ENCODE measurements at places on chromosomes 12 and 14.

DNA sequence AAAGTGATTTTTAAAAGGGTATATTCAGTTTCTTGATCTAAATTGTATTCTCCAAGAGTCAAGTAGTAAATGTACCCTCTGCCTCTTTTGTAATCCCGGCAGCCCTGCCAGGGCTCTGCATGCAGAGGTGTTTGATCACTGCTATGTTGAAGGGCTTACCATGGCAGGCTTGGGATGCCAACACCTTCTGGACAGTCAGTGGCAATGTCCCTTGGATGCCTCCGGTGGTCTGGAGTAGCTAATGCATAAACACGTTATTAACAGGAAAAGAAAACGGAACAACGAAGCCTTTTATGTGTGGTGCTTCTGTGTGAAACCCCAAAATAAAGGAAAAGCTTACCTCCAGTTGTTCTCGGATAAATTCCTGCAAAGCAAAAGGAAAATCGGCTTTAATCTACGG is 19.9 kb downstream of the EIF2B2 start:
- DNase-seq: peak; percentile 28

GRCh38 chr12:82682851-82683261 is 3.9 kb upstream of the TMTC2 start:
- no peak for DNase-seq

DNA sequence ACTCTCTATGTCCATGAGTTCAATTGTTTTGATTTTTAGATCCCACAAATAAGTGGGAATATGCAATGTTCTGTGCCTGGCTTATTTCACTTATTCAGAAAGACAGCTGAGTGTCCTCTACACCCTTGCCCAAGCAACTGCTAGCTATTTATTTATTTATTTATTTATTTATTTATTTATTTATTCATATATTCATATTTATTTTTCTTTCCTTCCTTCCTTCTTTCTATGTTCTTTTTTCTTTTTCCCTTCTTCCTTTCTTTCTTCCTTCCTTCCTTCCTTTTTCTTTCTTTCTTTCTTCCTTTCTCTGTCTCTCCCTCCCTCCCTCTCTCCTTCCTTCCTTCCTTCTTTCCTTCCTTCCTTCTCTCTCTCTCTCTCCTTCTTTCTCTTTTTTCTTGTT is 563.4 kb downstream of the BCL11B start:
- no peak for DNase-seq

DNA sequence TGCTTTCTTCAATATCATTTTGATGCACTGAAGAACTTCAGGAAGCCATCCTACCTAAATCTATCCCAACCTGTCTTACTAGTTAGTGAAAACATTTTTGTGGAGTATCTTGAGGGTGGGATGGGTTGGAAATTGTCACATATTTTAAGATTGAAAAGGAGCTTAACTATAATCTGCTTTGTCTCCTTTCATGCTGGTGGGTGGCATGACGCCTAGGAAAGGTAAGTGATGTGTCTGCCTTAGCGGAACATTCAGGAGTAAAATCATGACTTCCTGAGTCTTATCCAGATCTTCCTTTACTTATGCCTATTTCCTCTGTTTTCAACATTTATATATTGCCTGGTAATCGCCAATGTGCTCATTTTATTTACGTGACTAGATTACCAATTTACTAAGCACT is 74.1 kb downstream of the FLRT2 start:
- DNase-seq: no peak

- DNase-seq: no peak
Measured at GRCh38 chr14:75811872-75812499, 150.9 kb downstream of the TTLL5 start.

GRCh38 chr14:30569216-30569902 is 10.4 kb downstream of the G2E3 start:
- no peak for DNase-seq

DNA sequence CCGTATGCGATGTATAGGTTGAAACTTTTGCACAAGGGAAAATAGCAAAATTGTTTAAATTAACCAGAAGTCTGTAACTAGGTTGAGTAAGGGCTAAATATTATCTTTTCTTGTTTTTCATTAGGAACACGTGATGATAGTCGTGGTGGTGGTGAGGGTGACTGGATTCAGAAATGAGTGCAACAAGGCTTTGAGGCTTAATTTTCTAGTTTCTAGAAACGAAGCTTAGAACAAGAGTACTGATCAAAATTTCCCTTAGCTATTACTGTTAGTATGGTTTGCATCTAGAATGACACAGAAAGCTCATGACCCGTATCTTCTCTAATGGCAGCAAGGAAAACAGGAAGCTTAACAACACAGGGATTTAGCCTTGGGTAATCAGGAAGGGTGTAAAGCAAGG is 7.0 kb downstream of the SLIRP start:
- no peak for DNase-seq

GRCh38 chr12:65670775-65671174 is 153.5 kb upstream of the HMGA2 start:
- DNase-seq: no peak

- DNase-seq: no peak
Measured at GRCh38 chr14:56221382-56222128, 103.3 kb downstream of the PELI2 start.

DNA sequence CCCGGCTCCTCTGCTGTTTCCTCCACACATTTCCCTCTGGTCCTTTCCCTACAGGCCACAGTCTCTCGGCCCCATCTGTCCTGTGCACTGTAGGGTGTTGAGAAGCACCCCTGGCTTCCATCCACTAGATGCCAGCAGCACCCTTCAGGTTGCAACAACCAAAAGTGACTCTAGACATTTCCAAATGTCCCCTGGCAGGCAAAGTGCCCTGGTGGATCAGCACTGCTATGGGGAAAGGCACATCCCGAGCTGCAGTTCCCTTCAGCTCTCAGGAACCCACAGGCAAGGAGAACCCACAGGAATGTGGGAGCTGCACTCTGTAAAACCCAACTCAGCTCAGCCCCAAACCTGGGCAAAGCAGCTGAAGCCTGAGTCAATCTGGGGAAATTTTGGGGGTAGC is 77.0 kb downstream of the RBM19 start:
- no peak for DNase-seq

- DNase-seq: no peak
Measured at GRCh38 chr12:78431931-78432330, 432.6 kb upstream of the SYT1 start.

- peak; percentile 88 for DNase-seq
Measured at GRCh38 chr12:54398995-54399793, 14.7 kb upstream of the ZNF385A start.

DNA sequence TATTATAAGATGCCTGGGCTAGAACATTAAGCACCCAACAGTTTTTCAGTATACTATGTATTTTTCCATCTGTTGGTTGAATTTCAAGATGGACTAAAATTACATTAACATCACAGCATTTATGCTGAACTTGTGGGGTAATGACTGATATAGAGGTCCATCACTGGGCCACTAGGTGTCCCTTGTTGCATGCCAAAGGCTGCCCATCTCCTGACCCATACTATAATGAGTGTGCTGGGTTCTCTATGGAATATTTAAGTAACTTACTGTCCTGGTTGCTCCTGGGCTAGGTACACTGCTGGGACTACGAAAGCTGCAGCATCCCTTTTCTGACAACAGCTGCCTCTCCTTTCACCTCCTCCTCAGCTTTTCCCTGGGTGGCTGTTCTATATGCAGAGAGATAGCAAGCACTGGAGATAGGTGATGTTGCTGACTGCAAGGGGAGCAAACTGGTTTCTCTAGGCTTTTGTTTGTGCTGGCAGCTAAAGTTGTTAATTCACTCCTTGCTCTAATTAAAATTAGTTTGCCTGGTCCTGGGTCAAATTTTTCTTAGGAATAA is 138.6 kb upstream of the TRHDE start:
- DNase-seq: no peak

- no peak for DNase-seq
Measured at GRCh38 chr12:69007101-69007854, 74.3 kb upstream of the CPM start.

GRCh38 chr14:100981809-100982208 is 78.3 kb upstream of the RTL1 start:
- DNase-seq: no peak

DNA sequence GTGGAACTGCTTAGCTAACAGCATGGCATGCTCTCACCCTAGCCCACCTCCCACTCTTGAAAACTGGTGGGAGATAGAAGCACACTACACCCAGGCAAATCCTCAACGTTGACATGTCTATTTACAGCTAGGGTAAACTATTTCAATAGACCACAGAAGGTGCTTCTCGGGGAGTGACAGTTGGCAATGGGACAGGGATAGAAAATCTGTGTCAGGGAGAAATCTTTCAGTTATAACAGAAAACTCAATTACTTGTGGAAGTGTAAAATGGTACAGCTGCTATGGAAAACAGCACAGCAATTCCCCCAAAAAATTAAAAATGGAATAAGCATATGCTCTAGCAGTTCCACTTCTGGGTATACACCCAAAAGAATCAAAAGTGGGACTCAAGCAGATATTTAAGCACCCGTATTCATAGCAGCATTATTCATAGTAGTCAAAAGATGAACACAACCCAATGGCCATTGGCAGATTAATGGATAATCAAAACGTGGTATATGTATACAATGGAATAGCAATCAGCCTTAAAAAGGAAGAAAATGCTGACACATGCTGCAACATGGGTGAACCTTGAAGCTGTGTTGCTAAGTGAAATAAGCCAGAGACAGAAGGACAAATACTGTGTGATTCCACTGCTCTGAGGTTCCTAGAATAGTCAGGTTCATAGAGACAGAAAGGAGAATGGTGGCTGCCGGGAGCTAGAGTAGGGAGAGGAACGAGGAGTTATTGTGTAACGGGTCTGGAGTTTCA is 92.5 kb downstream of the STAB2 start:
- no peak for DNase-seq

- DNase-seq: no peak
Measured at GRCh38 chr12:75702477-75703093, 191.2 kb upstream of the KRR1 start.

- DNase-seq: peak; percentile 55
Measured at GRCh38 chr14:75234173-75235115, 44.2 kb upstream of the FOS start.

DNA sequence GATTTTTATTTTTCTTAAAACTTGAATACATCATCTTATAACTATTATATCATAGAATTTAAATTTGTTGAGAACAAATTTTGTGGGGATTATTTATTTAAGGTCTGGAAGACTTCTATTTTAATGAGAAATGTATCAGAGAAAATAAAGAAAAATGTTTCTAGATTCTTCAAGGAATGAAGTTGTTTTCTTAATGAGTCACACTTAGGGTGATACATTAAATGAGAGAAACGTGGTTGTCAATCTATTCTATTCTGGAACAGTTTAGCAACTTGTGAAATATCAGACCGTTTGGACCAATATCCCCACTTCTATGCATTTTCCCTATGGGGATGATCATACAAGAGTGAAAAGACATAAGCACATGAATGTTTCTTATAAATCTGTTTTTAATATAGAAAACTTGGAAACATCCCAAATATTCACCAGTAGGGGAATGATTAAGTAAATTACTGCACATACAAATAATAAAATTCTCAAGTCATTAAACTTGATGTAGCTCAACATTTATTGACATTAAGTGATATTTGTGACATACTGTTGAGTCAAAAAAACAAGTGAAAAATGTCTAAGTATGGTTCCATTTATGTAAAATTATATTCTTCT is 88.5 kb downstream of the E2F7 start:
- no peak for DNase-seq

GRCh38 chr12:75977952-75978671 is 53.5 kb downstream of the PHLDA1 start:
- peak; percentile 80 for DNase-seq

DNA sequence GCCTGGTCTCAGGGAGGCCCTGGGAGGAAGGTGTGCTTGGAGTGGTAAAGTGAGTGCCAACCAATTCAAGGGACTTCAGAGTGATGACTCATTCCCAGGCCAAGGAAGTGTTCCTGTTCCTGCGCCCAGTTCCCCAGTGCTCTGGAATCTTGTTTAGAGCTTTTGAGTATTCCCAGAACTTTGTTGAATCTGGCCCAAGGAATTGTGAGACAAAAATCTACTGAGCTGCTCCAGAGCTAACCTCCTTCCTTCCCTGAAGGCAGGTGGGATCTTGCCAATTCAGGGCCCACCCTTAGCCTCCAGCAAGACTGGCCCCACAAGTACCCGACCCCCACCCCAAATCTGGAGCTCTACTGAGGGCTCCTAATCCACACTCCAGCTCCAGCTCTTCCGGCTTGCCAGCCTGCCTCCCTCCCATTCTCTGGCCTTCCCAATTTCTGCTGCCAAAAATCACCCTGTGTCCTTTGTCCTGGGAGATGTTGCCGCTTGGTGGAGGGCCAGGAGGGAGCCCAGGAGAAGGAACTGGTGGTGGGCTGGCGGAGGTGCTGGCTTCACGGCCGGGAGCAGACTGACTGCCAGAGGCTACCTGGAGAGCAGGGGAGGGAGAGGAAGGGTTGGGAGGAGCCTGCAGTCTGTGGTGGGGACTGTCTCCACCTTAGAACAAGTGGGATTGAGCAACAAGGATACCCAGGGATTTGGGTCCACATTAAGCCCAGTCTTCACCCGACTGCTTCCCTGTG is 2.0 kb upstream of the ATN1 start:
- peak; percentile 74 for DNase-seq

DNA sequence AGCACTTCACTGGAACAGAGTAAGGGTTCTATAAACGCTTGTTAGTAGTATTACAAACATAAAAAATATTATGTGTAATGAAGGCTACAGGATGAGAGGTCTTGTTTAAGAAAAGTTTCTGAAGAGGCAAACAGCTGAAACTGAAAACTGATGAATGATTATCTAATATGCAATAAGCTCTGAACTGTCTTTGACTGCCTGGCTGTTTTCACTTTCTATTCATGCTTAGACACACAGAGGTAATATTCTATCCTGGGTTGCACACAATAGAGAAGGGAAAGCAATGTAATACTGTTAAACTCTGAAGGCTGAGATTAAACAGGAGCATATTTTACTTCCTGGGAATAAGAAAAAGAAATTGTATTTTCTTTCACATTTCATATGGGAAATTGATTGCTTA is 251.3 kb downstream of the ALX1 start:
- no peak for DNase-seq

GRCh38 chr12:111226680-111227079 is 142.2 kb downstream of the PHETA1 start:
- no peak for DNase-seq

DNA sequence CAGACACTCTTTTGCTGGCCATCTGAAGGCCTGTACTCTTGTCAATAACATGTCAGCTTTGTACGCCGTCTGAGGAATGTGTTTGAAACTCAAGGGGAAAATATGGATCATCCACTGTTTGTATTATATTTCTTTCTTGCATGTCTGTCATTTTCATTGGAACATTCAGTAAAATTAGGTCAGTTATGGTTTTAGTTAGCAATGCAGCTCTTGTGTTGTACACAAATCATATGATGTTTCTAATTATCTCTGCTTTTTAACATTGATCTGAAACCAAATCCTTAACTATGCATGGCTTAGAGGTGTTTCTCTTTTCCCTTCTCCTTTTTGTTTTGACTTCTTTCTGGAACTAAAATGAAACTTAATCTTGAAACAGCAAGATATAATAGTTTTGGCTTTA is 333.6 kb upstream of the PRICKLE1 start:
- no peak for DNase-seq

DNA sequence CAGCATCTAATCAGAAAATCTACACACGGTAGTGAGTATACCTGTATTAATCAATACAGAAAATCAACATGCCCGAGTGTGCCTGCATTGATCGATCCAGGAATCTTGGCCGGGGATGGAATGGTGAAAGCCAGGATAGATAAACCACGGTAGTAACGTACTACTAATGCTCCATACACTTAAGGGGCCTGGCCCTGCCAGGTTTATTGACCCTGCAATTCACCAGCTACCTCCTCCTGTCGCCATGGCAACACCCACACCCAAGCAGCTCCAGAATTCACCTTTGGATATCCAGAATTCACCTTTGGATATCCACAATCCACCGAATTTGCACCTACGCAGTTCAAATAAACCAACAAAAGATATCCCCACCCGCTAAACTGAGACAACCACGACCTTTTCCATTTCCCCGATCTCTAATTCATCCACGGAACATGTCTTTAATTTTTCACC is 14.8 kb upstream of the CALM1 start:
- peak; percentile 81 for DNase-seq
